ENCODE measurements at places on chromosomes 16 and 17.
A peak's percentile ranks its signal among the peaks of the same experiment; 100 is the strongest.

DNA sequence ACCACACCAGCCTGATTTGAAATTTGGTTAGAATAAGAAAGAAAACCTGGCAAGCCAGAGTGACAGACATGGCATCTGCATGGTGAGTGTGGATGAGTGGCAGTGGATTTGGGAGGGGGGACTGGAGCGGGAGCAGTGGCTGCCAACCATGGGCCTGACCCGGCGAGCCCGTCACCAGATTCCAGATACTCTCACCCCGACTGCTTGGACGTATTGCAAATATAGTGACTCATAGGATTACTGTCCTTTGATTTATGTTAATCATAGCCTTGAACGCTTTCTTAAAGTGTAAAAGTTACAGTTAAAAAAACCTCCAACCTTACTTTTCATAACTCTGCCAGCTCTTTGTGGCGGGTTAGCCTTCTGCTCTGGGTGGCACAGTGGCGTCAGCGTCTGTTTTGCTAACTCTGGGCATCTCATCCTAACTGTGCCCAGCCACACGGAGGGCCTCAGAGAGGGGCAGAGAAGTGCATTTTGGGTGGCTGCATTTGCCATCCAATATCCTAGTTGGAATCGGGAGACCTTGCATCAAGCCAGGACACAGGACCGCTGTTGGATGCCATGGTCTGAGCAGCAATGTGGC, 26.8 kb upstream of the FOXK2 start:
- H3K4me3 ChIP-seq = no peak overlapping the region
- DNase-seq = no peak
- H3K36me3 ChIP-seq = peaks cover 13% of the 10 kb centered on the region
- H3K27me3 ChIP-seq = no peaks in the 10 kb centered on the region

DNA sequence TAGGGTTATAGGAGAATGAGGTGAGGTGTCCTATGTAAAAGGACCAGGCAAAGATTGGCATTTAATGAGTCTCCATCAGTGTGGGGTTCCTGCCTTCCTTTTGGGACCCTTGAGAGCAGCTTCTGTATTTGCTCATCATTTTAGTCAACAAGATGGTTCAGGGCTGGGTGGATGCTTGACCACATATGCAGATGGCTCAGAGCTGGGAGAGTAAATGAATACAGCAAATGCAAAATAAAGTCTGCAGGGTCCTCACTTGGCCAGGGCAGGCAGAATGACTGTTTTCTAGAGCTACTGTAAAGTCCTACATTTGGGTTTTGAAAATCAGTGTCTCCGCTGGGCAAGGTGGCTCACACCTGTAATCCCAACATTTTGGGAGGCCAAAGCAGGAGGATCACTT, 57.2 kb upstream of the ETV4 start:
- H3K36me3 ChIP-seq = no peaks in the 10 kb centered on the region
- no peaks in the 10 kb centered on the region for H3K4me1 ChIP-seq
- peaks cover 9% of the 10 kb centered on the region for H3K27me3 ChIP-seq
- no peak overlapping the region for H3K27ac ChIP-seq
- no peak overlapping the region for H3K4me3 ChIP-seq

DNA sequence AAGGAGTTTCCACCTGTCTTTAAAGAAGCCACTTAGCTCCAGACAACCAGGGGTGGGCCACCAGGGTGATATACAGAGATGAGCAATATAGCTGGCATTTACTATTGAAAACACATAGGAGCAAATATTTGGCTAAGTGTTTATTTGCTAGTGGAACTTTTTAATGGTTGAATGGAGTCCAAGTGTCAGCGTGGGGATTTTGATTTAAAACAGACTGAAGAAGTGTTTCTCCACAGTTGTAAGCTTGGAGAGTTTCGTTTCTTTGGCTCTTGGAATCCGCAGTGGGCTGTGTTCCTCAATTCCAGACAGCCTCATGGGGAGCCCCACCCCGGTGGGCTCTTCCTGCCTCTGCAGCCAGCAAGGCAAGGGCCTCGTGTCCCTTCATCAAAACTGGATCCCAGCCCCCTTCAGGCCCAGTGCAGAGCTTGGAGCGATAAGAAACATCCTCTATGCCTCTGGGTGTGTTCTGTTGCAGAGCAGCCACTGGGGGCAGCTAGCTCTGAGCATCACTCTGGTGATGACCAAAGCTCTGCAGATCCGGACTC, 36.1 kb downstream of the NOG start:
- no peaks in the 10 kb centered on the region for H3K27me3 ChIP-seq
- H3K4me1 ChIP-seq = no peaks in the 10 kb centered on the region

DNA sequence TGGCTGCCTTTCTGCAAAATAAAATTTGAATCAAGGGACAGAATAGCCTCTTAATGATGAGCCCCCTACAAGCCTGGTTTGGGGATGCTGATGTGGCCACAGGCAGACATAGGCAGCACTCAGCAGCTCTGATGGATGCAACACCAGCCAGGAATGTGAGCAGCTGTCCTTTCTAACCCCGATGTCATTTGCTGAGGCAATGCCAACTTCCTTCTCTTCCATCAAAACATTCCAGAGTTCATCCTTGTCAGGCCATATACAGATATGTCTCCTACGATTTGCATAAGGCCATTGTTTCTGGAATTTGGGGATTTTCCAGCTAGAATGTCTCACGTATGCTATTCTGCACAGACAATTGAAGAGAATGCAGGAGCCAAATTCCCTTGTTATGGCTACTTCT, 52.1 kb upstream of the MYOCD start:
- no peaks in the 10 kb centered on the region for H3K4me1 ChIP-seq
- no peaks in the 10 kb centered on the region for H3K36me3 ChIP-seq

DNA sequence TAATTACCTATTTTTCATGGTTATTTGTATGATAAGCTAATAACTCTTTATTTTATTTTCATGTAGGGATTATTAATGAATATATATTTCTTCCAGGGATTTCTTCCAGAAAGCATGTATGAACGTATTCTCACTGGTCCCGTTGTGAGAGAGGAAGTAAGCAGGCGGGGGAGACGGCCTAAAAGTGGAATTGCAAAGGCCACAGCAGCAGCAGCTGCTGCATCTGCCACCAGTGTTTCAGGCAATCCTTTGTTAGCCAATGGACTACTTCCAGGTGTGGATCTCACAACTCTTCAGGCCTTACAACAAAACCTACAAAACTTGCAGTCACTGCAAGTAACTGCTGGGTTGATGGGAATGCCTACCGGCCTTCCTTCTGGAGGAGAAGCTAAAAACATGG, 110.3 kb upstream of the RBL2 start:
- no peak for DNase-seq
- H3K27me3 ChIP-seq = no peaks in the 10 kb centered on the region
- H3K27ac ChIP-seq = no peak overlapping the region
- H3K4me3 ChIP-seq = no peak overlapping the region

DNA sequence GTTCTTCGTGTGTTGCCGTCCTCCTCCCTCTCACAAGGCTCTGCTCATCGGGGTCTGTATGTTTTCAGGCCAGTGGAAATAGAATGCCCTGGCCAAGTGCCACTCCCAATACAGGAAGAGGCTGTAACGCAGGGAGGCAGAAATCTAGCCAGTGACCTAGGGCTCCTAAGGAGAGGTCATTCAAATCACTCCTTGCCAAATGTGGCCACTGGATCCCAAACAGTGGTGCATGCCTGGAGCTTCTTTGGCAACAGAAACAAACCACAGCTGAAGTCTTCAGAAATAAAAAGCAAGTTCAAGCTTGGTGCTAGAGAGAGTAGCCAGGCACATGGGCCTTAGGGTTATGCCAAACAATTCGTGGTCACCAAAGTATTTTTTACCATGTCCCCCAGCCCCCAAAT, 66.1 kb downstream of the SMG6 start:
- H3K36me3 ChIP-seq = peaks cover 50% of the 10 kb centered on the region
- no peak overlapping the region for H3K4me3 ChIP-seq
- H3K27me3 ChIP-seq = no peaks in the 10 kb centered on the region
- no peak for DNase-seq
- H3K27ac ChIP-seq = no peak overlapping the region
- peaks cover 60% of the 10 kb centered on the region for H3K4me1 ChIP-seq

DNA sequence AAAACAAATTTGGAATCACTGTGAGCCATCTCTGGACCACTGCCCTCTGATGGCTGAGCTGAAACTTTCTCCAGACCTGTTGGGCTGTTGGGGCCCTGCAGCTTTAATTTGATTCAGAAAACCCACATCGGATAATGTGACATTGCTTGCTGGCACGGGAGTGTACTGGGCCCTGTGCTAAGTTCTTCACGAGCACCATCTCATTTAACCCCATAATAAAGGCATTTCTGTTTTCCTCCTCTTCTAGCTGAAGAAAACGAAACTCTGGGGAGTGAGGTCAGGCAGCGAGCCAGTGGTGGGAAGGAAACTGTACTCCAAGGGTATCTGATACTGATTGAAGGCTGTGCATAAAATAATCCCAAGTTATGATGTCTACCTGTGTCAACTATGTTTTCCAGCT, 34.5 kb upstream of the TNRC6A start:
- H3K36me3 ChIP-seq = no peaks in the 10 kb centered on the region
- H3K4me3 ChIP-seq = no peak overlapping the region
- H3K4me1 ChIP-seq = no peaks in the 10 kb centered on the region
- peaks cover 3% of the 10 kb centered on the region for H3K27me3 ChIP-seq

DNA sequence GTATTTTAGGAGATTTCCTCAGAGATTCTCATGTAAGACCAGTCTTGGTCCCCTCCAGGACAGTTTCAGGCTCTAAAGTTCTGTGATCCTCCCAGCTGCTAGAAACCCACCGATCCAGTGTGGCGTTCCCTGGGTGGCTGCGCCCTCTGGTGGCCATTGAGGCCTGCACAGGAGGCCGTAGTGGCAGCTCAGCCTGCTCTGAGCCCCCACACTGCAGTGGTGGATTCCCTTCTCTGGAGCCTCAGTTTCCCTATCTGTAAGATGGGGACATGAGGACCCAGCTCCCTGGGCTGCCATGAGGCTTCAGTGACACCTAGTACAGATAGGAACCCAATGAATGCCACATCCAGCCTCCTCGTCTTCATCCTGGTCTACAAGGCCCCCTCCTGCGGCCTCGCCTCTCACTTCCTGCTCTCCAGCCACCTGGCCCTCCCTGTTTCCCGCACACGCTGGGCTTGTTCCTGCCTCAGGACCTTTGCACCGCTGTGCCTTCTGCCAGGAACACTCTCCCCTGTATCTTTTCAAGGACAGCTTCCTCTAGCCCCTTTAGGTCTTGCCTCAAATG, 16.5 kb downstream of the CCDC102A start:
- peaks cover 12% of the 10 kb centered on the region for H3K36me3 ChIP-seq
- no peak overlapping the region for H3K27ac ChIP-seq
- peaks cover 19% of the 10 kb centered on the region for H3K4me1 ChIP-seq
- H3K4me3 ChIP-seq = no peak overlapping the region
- H3K27me3 ChIP-seq = no peaks in the 10 kb centered on the region
- DNase-seq = peak; percentile 84

- H3K4me3 ChIP-seq = no peak overlapping the region
- H3K27me3 ChIP-seq = no peaks in the 10 kb centered on the region
- peak overlapping the region; percentile 13 for H3K27ac ChIP-seq
These were observed 11.2 kb downstream of the IRF8 start for GRCh38 chr16:85909932-85910853.

- H3K4me1 ChIP-seq = no peaks in the 10 kb centered on the region
- DNase-seq = no peak
- H3K27ac ChIP-seq = no peak overlapping the region
- no peaks in the 10 kb centered on the region for H3K36me3 ChIP-seq
- no peak overlapping the region for H3K4me3 ChIP-seq
These were observed 137.0 kb upstream of the PLCG2 start for GRCh38 chr16:81642107-81642436.

- peak overlapping the region; percentile 88 for H3K4me3 ChIP-seq
- peaks cover 19% of the 10 kb centered on the region for H3K36me3 ChIP-seq
- H3K4me1 ChIP-seq = peaks cover 34% of the 10 kb centered on the region
- DNase-seq = no peak
These were observed 791 bp upstream of the C17orf75 start for GRCh38 chr17:32342603-32343325.

DNA sequence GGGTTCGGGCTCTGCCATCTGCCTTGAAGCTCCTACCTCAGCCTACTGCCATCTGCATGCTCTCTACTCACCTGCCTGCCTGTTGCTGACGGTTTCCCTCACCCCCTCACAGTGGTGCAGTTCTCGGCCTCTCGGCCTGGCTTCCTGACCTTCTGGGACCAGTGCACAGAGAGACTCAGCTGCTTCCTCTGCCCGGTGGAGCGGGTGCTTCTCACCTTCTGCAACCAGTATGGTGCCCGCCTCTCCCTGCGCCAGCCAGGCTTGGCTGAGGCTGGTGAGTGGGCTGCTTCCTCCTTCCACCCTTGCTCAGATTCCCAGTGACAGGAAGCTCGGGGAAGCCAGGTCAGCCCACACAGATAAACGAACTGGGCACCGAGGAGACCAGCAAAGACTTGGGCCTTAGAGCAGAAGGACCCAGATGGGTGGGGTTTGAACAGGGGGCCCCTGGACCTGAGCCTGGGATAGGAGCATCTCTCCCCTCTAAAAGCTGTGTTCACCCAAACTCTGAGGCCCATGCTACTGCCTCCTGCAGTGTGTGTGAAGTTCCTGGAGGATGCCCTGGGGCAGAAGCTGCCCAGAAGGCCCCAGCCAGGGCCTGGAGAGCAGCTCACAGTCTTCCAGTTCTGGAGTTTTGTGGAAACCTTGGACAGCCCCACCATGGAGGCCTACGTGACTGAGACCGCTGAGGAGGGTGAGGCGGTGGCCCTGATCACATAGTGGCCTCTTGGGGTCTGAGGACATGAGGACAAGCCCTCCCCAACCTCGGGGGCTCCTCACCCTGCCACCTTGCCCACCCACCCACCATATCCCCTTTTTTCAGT, 16.4 kb downstream of the RIPOR1 start:
- no peak for DNase-seq
- no peak overlapping the region for H3K4me3 ChIP-seq
- H3K36me3 ChIP-seq = peaks cover 16% of the 10 kb centered on the region
- no peak overlapping the region for H3K27ac ChIP-seq

DNA sequence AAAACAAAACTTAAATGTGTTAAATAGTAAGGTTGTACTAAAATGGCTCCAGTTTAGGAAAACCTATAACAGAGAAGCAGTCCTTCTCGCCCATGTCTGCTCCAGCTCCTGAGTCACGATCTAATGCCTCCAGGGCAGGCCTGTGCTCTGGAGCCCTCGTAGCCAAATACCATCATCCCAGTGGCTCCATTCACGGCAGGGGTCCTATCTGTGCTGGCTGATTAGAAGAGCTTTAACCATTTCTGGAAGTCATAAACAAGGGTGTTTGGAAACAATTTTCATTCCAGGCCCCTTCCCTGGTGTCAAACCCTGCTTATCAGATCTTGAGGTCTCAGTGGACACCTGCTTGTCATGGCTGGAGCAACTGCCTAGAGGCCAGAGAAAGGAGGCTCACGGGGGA, 336.9 kb downstream of the SOX9 start:
- H3K4me1 ChIP-seq = no peaks in the 10 kb centered on the region
- H3K27me3 ChIP-seq = no peaks in the 10 kb centered on the region
- H3K4me3 ChIP-seq = no peak overlapping the region
- no peak overlapping the region for H3K27ac ChIP-seq
- no peaks in the 10 kb centered on the region for H3K36me3 ChIP-seq
- no peak for DNase-seq

GRCh38 chr17:41382394-41382793, 288 bp upstream of the KRT34 start:
- no peak overlapping the region for H3K4me3 ChIP-seq
- DNase-seq = no peak
- peaks cover 6% of the 10 kb centered on the region for H3K27me3 ChIP-seq
- peaks cover 3% of the 10 kb centered on the region for H3K36me3 ChIP-seq
